ENCODE measurements at places on chromosomes 4 and X.

GRCh38 chr4:77220828-77221613, 64.0 kb downstream of the CCNG2 start:
- no peak for DNase-seq

DNA sequence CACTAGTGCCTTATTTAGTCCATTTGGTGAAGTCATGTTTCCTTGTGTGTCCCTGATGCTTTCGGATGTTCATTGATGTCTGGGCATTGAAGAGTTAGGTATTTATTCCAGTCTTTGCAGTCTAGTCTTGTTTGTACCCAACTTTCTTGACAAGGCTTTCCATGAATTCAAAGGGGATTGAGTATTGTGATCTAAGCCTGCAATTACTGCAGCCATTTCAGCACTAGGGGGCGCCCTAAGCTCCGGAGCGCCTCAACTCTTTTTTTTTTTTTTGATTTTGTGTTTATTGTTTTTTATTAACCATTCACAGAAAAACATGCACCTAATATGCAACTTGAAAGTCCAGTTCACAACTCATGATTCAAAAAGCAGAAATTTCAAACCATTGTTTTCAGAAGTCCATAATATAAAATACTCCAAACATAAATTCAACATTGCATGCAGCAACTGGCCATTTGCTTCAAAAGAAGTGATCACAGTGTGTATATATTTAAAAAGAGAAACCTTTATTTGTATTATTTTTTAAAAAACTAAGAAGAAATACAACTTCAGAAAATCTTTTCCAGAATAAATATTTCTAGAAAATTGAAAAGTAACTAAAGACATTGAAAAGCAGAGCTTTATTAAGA, 59.2 kb downstream of the PTPN13 start:
- DNase-seq = no peak

- no peak for DNase-seq
These were observed 369.1 kb downstream of the IL15 start for GRCh38 chr4:142005519-142005918.

GRCh38 chr4:11805842-11806241, 377.1 kb upstream of the HS3ST1 start:
- no peak for DNase-seq

DNA sequence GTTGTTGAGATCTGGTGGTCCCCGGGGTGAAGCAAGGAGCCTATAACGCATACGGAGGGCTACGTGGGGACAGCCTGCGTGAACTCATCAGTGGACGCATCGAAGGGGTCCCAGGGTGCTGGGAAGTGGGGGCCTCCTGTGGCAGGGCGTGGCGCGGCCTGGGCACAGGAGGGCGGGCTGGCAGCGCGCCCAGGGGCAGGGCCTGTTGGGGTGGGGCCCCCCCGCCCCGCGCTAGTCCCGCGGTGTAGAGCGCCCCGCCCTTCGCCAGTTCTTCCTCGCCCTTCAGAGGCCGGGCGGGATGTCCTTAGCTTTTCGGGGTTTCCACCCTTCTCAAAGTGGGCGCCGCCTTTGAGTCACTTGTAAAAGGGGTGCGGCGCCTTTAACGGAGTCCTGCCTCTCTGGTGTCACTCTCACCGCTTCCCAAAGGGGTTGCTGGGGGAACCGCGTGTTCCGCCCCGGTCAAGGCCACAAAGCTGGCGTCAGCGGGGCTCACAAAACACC, 632 bp downstream of the PLP2 start:
- DNase-seq = peak; percentile 62

- DNase-seq = no peak
These were observed 33.7 kb upstream of the PRR27 start for GRCh38 chr4:70120323-70120722.

DNA sequence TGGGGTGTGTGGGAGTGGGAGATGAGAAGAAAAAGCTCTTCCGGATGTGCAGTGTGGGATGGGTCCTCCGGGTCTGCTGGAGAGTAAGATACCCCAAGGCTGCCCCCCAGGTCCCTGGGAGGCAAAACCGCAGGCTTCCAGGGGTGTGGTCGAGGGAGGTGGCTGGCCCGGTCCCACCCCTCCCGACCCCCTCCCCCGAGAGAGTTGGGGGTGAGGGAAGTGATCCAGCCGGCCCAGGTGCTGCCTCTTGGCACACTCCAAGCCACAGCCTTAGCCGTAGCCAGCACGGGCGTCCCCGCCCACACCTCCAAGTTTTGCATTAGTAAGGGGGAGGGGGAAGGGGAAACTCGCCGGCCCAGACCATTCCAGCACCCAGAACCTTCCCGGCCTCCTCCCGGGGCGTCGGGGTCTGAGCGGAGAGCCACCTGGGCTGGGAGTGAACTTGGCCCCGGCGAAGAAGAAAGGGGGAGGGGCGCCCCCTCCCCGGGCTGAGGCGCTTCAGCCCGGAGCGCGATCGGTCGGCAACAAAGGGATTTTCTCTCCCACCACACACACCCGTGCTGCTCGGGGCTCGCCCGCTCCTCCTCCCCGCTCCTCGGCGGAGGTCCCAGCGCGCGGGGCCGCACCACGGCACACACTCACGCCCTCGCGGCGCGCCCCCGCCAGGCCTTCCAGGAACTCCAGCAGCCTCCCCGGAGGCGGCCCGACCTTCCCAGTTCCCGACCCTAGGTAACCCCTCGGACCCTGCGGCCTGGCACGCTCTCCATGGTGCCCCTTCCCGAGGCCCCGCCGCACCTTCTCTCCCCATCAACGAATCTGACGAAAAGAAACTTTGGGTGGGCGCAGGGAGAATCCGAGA, 14.4 kb downstream of the BCOR start:
- peak; percentile 38 for DNase-seq

DNA sequence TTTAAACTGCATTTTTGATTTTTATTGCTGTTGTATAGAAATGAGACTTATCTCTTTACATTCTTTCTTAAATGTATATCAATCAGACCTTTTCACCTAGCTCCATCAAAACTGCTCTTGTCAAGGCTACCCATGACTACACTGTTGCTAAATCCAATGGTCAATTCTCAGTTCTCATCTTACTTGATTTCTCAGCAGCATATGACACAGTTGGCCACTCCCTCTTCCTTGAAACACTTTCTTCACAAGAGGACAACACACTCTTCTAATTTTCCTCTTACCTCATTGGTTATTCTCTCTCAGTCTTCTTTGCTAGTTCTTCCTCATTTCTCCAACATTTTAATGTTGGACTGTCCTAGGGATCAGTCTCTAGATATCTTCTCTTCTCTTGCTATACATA, 94.1 kb upstream of the CITED1 start:
- no peak for DNase-seq

DNA sequence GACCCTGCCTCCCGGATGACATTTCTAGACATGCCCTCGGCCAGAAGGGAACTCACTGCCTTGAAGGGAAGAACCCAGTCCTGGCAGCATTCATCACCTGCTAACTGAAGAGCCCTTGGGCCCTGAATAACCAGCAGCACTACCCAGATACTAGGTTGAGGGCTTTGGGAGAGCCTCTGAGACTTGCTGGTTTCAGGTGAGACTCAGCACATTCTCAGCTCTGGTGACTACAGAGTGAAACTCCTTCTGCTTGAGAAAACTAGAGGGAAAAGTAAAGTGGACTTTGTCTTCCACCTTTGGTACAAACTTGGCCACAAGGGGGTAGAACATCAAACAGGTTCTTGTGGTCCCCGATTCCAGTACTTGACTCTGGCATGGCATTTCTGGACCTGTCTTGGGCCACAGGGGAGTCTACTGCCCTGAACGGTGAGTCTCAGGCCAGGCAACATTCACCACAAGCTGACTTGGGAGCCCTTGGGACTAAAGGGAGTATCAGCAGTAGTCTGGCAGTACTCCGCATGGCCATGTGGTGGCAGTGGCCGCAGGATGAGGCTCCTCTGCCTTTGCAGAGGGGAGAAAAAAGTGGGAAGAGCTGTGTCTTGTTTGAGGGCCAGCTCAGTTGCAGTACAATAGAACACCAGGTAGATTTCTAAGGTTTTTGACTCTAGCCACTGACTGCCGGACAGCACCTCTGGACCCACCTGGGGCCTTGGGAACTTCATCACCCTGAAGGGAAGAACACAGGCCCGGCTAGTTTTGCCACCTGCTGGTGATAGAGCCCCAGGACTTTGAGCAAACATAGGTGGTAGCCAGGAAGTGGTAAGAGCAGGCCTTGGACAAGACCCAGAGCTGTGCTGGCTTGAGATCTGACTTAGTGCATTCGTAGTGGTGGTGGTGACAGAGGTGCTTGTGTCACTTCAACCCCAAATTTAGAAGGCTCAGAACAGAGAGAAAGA, 414.8 kb downstream of the OPHN1 start:
- no peak for DNase-seq

DNA sequence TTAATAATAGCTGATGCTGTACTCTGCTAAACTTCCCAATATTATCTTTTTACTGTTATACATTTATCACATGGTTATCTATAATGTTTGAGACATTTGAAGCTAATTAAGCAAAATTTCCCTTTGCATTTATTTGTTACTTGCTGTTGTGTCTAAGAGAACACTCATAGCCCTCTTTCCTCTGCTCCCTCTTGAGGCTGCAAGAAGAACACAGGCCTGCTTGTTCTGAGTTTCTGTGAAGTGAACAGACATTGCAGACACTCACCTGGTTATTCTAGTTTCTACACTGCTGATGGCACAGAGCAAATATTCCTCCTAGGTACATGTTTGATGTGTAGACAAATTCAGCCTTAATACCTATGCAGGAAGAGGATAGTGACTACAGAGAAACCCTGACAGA, 367.8 kb downstream of the GASK1B start:
- DNase-seq = no peak

DNA sequence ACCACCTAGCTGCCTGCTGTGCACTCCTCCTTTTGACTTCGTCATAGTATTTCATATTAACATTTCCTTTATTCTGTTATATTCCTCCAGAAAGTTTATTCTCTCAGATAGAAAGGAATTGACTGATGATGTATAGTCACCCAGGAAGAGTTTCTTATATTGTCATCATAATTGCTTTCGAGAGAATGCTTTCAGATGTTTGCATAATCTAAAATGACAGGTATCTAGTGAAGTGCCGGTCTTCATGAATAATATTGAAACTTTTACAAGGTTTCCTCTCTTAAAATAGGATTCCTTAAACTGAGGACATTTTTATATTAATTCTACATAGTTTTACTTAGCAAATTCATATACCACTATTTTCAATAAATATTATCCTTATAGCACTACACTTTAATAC, 10.1 kb downstream of the SEC24D start:
- no peak for DNase-seq

GRCh38 chr4:26490111-26490959, at the start of gene CCKAR:
CCKAR (minus strand) TSS chr4:26490484; CDS start chr4:26490267, 217 bp downstream.
- no peak for DNase-seq
